ENCODE measurements at places on chromosomes 11 and 22.
A peak's percentile ranks its signal among the peaks of the same experiment; 100 is the strongest.

- DNase-seq, result no peak
These were observed 444 bp downstream of the CWF19L2 start for GRCh38 chr11:107457205-107457557.

GRCh38 chr11:77747381-77747969 is 73.0 kb downstream of the RSF1 start:
- no peak for DNase-seq

- peak; percentile 79 for DNase-seq
These were observed 18.8 kb upstream of the GRK3 start for GRCh38 chr22:25545672-25546071.

GRCh38 chr11:7321473-7322450 is 70.1 kb downstream of the SYT9 start:
- DNase-seq, result no peak

GRCh38 chr11:9787981-9788521 is 124.2 kb downstream of the SWAP70 start:
- peak; percentile 71 for DNase-seq

DNA sequence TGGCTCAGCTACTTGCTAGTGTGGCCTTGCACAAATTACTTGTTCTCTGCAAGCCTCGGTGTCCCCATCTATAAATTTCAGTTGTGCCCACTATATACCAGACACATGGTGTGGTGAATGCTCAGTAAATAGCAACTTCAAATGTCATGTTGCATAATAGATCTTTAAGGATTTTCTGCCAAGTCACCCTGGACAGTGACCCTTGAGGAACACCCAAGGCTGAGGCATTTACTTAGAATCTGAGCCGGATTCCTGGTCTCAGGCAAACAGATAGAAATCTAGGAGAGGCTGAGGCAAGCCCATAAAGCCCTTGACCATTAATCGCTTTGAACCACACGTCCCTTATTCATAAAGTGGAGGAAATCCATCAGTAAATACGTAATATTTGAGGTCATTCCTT is 9.7 kb downstream of the TEAD1 start:
- DNase-seq, result no peak

GRCh38 chr11:128058580-128059208 is 528.7 kb downstream of the ETS1 start:
- DNase-seq, result no peak

- DNase-seq, result no peak
These were observed 81.3 kb downstream of the CLPB start for GRCh38 chr11:72352859-72353551.

All from suppressor macrophage treated with lipopolysaccharide for 1 hour (primary cell).